ENCODE measurements at places on chromosomes 5 and 9. TPM values are rescaled to one million over a fixed set of nuclear protein-coding genes. Genes with fewer than 3 reads are reported as not detected.

DNA sequence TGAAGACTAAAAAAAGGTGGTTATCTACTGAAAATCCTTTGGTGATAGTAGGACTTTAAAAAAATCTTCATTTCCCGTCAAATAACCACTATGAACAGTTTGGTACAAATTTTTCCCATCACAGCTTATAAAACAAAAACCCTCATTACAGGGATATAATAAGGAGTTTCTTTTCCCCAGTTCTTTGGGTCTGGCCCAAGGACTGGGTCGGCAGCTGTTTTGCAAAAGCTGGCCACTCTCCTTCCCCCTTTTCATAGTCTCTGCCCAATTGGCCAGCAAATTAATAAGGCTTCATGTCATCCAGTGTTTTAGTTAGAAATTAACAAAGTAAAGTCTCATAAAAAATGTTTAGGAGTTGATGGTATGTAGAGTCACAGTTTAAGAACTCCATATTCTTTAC is 47.0 kb upstream of the PDE8B start:
- no peaks in the 10 kb centered on the region for H3K27me3 ChIP-seq
- no peak overlapping the region for H3K27ac ChIP-seq
- DNase-seq, result no peak
- no peak overlapping the region for H3K4me3 ChIP-seq

DNA sequence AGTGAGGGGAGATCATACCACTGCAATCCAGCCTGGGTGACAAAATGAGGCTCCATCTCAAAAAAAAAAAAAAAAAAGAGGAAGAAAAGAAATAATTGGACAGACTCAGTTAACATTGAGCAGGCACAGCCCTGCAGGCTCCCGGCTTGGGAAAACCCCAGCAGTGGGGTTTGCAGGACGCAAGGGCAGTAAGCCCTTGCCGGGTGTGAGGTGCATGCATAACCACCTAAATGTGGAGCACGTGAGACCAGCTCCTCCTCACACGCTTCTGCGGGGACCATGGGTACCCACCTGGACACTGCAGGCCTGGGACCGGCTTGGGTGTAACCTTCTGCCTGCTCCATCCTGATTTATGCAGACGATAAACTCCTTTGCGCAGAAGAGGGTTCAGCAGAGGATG is 4.8 kb upstream of the SLC6A18 start:
- H3K4me1 ChIP-seq, result no peaks in the 10 kb centered on the region
- H3K27me3 ChIP-seq, result no peaks in the 10 kb centered on the region
- no peak overlapping the region for H3K27ac ChIP-seq
- DNase-seq, result no peak
- H3K36me3 ChIP-seq, result no peaks in the 10 kb centered on the region

DNA sequence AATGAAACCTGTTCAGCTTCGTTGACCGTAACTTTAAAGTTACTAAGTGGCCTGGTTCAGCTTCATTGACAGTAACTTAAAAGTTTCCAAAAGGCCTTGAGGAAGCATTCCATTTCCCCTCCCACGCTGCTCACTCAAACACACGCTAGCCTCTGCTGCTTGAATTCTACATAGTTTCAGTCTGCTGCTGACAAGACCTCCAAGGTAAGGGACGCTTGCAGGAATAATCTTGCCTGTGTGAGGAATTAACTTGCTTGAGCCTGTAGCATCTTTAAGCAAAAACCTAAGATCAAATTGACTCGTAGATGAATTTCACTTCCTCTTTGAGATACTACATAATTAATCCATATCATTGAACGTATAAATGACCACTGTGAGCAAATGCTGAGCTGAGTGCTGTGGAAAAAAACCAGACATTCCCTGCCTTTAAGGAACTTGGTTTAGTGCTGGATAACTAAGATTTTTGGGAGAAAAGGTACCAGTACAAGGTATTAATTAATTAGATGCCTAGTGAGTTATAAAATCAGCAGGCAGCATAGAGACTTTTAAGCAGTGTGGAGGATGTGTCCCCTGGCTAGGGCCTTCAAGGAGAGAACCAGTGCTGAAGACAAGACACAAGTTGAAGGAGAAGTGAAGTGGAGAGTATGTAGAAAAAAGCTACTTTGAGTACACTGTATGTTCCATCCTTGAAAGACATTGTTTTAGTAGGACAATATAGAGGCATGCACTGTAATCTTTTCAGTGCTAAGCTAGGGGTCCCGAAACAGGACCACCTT is 39.2 kb downstream of the GRAMD2B start:
- no peak overlapping the region for H3K4me3 ChIP-seq
- peaks cover 16% of the 10 kb centered on the region for H3K4me1 ChIP-seq
- H3K27ac ChIP-seq, result no peak overlapping the region
- H3K27me3 ChIP-seq, result no peaks in the 10 kb centered on the region
- peak; percentile 56 for DNase-seq
- H3K36me3 ChIP-seq, result no peaks in the 10 kb centered on the region

GRCh38 chr5:121006217-121006616 is 542.1 kb downstream of the PRR16 start:
- no peaks in the 10 kb centered on the region for H3K4me1 ChIP-seq
- H3K36me3 ChIP-seq, result no peaks in the 10 kb centered on the region
- no peak for DNase-seq
- H3K27ac ChIP-seq, result no peak overlapping the region

GRCh38 chr5:76388791-76389512 is 14.1 kb upstream of the IQGAP2 start:
- no peaks in the 10 kb centered on the region for H3K4me1 ChIP-seq
- no peak overlapping the region for H3K27ac ChIP-seq
- H3K4me3 ChIP-seq, result no peak overlapping the region
- no peaks in the 10 kb centered on the region for H3K36me3 ChIP-seq
- no peaks in the 10 kb centered on the region for H3K27me3 ChIP-seq

- DNase-seq, result no peak
- no peaks in the 10 kb centered on the region for H3K36me3 ChIP-seq
- H3K4me3 ChIP-seq, result no peak overlapping the region
- H3K27me3 ChIP-seq, result no peaks in the 10 kb centered on the region
- no peaks in the 10 kb centered on the region for H3K4me1 ChIP-seq
These were observed 90.8 kb downstream of the SUSD1 start for GRCh38 chr9:112084334-112084733.

GRCh38 chr9:97046228-97046627 is 7.3 kb upstream of the CTSV start:
- no peak for DNase-seq
- no peaks in the 10 kb centered on the region for H3K27me3 ChIP-seq
- H3K27ac ChIP-seq, result no peak overlapping the region
- no peak overlapping the region for H3K4me3 ChIP-seq

DNA sequence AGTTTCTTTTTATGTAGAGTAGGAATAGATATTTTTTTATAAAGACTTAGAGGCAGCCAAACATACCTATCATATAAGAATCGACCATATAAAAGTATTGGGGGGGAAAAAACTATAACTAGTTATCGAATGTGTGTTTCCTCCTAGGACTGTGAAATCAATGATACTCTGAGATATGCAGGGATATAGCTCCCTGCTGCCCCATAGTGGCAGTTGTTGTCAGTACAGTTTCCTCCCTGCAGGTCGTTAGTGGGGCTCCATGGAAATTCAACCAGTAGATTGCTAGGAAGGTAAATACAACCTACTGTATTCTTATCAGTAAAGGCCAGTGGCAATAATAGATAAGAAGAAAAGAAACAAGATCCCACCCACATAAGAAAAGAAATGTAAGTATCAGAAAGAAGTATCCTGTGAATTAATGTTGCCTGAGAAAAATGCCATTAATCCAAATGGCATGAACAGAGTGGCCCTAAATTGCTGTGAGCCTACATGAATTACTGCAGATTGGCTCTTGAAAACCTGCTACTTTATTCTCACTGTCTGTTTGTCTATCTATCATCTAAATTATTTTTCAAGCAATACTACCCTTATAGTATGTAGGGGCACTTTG is 136.9 kb upstream of the FBN2 start:
- no peak overlapping the region for H3K27ac ChIP-seq
- H3K4me1 ChIP-seq, result no peaks in the 10 kb centered on the region
- H3K36me3 ChIP-seq, result no peaks in the 10 kb centered on the region
- no peaks in the 10 kb centered on the region for H3K27me3 ChIP-seq
- DNase-seq, result peak; percentile 53
- H3K4me3 ChIP-seq, result no peak overlapping the region

DNA sequence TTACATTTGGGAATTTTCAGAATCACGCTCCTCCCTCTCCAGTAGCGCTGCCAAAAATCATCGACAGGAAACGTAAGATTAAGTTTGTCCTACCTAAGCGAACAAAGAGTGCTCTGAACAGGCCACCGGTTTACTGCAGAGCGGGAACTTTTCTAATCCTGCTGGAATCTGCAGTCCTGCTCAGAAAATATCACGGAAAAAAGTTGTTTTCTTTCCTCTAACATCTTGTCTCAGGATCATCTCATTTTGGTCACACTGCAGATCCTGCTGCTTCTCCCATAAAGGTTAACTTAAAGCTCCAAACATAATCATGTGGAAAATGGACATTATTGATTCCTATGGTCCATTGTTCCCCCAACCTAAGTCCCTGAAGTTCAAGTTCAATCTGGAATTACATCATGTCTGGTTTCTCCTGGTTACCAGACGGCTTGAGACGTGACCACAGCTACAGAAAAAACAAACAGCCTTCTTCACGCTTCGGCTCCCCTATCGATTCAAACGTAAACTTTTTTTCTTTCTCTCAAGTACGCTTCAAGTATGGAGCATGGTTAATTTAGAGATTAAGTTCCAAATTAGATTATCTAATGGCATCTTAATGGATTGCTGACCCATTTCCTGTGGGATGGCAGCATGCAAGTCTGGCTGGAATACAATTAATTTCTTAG is 217.6 kb downstream of the NFIB start:
- DNase-seq, result no peak
- H3K4me1 ChIP-seq, result peaks cover 6% of the 10 kb centered on the region
- no peaks in the 10 kb centered on the region for H3K27me3 ChIP-seq

DNA sequence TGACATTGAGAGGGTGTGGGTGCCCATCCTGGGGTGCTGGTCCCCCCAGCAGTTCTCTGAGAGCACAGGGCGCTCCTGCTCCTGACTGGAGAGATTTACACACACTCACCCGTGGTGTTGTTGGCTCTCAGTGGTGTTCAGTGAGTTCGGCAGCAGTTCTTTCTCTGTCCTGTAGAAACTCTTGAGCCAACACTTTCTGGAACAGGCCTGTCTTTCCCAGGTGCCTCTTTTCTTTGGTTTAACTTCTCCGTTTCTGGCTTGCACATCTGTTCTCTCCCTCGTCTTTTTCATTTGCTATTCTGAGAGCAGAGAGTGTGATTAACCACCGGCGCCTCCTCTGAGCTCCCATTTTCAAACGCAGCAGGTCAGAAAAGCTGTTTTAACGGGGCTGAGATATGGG is 284.5 kb downstream of the IRX2 start:
- DNase-seq, result no peak
- H3K4me3 ChIP-seq, result no peak overlapping the region
- no peaks in the 10 kb centered on the region for H3K36me3 ChIP-seq
- no peaks in the 10 kb centered on the region for H3K27me3 ChIP-seq
- no peak overlapping the region for H3K27ac ChIP-seq

- DNase-seq, result no peak
- peak overlapping the region; percentile 81 for H3K27ac ChIP-seq
- no peaks in the 10 kb centered on the region for H3K27me3 ChIP-seq
- no peak overlapping the region for H3K4me3 ChIP-seq
- no peaks in the 10 kb centered on the region for H3K36me3 ChIP-seq
- peaks cover 9% of the 10 kb centered on the region for H3K4me1 ChIP-seq
These were observed 113.7 kb downstream of the LHFPL2 start for GRCh38 chr5:78534905-78535200.

- DNase-seq, result no peak
- peaks cover 13% of the 10 kb centered on the region for H3K4me1 ChIP-seq
- H3K36me3 ChIP-seq, result no peaks in the 10 kb centered on the region
- no peak overlapping the region for H3K27ac ChIP-seq
- no peak overlapping the region for H3K4me3 ChIP-seq
- H3K27me3 ChIP-seq, result no peaks in the 10 kb centered on the region
These were observed 47.5 kb upstream of the SH3PXD2B start for GRCh38 chr5:172501708-172502320.

DNA sequence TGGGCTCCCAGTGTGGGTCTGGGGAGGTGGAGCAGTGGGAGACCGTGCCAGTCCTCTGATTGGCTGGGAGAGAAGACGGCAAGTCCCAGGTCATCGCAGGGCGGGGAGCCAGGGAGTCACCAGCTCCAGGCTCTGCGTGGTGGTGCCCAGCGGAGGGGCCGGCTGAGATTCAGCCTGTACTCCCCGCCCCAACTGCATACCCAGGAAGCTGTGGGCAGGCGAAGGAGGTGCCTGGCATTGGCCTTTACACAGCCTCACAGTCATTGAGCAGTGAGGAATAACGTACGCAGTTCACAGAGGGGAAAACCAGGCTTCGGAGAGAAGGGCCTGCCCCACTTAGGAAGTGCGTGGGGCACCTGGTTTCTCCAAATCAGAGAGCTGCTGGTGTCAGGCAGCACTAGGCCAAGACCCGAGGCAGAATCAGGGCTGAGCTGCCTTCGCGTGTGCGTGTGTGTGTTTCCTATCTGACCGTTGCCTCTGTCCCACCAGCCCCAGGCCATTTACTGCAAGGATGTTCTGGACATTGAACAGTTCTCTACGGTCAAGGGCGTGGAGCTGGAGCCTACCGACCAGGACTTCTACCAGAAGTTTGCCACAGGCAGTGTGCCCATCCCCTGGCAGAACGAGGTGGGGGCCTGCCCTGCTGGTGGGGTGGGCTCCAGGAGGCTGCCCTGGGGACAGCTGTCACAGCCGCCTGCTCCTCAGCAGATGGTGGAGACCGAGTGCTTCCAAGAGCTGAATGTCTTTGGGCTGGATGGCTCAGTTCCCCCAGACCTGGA is 6.2 kb upstream of the PRR7 start:
- H3K27me3 ChIP-seq, result no peaks in the 10 kb centered on the region
- DNase-seq, result no peak
- H3K27ac ChIP-seq, result no peak overlapping the region
- peaks cover 24% of the 10 kb centered on the region for H3K36me3 ChIP-seq

The ZNF462 gene
- 29.9 TPM for total RNA-seq
